Cardiac atrium fibroblast (primary cell): ENCODE measurements at places on chromosomes 13 and 19. TPM values are rescaled to one million over a fixed set of nuclear protein-coding genes. Genes with fewer than 3 reads are reported as not detected.

The SWSAP1 gene
- total RNA-seq: 0.18 and 1.3 TPM in 2 replicates

The ZNF554 gene
- 1.8 and 3.2 TPM in 2 replicates for total RNA-seq

The METTL21C gene
- not detected in 2 replicates for total RNA-seq

The DCLK1 gene
- 3.2 and 10.0 TPM in 2 replicates for total RNA-seq

The SLC25A30 gene
- total RNA-seq: 5.0 and 20.4 TPM in 2 replicates

The ZNF486 gene
- total RNA-seq: 3.7 and 4.5 TPM in 2 replicates

The FFAR3 gene
- not detected in 2 replicates for total RNA-seq

The ACP7 gene
- not detected in 2 replicates for total RNA-seq

The GPR12 gene
- total RNA-seq: not detected in 2 replicates

The ATP8B3 gene
- total RNA-seq: 0.97 and 1.1 TPM in 2 replicates

The CNN1 gene
- 3.2 and 3.6 TPM in 2 replicates for total RNA-seq

The PRSS57 gene
- not detected in 2 replicates for total RNA-seq
